ENCODE measurements at places on chromosomes 3 and 15.

DNA sequence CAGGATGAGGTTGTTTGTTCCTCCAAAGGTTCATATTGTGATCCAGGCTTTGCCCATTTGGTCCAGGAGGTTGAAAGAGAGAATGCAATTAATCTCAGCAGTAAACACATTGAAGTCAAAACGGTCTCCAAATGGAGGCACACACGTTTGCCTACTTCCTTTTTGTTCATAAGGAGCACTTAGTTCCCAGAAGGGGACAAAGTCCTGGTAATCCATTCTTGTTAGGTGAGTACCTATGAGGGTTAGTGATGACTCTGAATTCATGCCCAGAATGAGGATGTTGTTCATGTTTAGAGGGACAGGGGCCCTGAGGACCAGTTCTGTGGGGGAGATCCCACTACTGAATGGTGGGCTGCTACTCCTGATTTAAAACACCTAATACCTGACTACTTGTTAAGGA is 177.7 kb downstream of the ALDH1A2 start:
- no peak for DNase-seq

GRCh38 chr15:40343512-40343911 is 2.8 kb upstream of the CCDC9B start:
- DNase-seq = no peak

- no peak for DNase-seq
These were observed 202.1 kb downstream of the GREM1 start for GRCh38 chr15:32919749-32920414.

DNA sequence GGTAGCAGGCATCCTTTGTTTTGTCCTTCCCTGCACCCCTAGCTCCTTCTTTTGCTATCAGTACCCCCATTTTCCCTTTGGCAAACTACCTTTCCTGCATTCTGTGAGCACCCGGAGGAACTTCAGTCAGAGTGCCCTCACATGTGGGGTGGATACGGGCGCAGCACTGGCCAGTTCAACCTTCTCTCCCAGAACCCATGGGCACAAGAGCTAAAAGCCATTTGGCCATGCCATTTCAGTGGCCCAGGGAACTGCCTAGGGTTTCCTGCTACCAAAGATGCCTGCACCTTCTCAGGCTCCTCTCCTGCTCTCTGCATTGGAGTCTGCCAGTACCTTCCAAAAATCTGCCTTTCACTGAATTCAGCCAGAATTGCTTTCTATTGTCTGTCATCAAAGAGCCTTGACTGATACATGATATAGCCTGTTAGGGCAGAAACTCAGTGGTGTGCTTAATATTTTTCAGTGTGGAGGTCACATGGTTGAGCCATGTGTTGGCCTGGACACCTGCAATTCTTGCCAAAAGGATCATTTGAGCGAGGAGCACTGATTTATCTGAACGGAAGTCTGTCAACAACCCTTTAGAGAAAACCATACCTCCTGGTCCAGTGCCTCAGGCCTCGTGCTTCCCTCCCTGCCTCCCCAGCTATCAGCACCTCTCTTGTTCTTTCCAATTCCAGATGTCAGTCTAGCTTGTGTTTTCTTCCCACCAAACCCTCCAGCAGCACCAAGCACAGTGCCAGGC is 27.0 kb upstream of the HHATL start:
- DNase-seq = no peak

- DNase-seq = no peak
These were observed 154.6 kb downstream of the LRTM1 start for GRCh38 chr3:54773271-54773670.

DNA sequence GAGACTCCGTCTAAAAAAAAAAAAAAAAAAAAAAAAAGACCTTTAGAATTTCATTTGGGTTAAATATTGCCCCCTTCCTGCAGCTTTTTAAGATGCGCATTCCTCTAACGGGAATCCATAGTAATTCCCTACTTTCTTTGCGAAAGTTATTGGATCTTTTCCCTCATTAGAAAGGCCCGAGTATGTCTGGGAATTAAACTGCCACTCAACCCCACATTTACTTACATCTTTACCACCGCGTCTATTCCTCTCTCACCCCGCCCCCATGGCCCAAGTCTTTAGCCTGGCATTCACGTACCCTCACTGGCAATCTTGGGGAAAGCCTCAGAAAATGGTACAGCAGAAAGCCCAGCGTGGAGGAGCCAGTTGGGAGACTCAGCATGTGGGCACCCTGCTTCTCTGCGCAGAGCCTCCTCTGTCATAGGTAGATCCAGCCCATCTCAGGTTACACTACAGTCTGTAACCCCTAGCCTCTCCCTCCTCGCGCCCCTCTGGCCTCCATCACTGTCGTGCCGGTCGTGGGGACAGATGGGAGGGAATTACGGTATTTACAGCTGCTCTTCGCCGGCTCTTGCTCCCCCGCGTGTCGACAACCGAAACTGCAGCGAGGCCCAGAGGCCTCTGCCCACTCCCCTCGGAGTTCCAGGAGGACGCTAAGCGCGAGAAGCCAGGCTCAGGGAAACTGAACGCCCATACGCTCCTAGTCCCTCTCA is 6.4 kb upstream of the ANKDD1A start:
- no peak for DNase-seq

DNA sequence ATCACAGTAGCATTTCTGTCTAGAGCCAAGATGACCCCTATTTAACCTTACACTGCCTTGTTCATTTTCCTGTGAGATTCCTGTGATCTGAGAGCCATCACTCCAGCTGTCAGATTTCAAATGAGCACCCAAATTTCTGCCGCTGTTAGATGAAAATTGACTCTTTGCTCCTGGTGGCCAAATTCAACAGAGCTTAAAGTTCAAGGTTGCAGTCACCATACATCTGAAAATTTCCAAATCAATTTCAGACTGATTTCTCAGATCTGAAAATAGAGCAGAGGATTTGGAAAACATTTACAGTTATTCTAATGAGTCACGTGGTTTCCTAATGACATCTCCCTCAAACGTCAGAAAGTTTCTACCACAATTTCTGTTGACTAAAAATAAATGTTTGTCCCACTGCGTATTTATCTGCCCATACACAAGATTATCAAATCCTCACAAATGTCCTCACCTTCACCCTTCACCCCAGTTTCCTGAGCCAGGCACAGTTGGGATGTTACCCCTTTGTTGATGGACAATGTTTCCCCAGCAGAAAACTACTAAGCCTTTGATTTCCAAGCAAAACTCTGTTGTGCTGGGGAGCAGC is 16.4 kb downstream of the HDC start:
- DNase-seq = no peak

DNA sequence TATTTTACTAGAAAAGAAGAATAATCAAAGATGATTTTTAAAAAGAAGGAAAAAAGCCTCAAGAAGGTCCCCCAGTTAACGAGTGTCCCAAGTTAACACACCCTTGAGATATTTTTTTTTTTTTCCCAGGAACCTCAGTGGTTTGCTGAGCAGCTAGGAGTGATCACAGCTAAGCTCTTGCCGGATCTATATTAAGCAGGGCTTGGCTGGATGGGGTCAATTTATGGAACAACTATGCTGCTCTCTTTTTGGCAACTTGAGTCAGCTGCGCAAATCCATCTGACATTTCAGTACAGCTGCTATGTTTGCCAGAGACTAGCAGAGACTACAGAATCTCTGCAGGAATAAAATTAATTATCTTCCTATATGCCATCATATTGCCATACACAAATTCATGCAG is at the start of gene LMOD3:
LMOD3 (minus strand) TSS at position 193 of the 400 bp plus-strand sequence. CDS start 209 bp downstream, outside the sequence.
- no peak for DNase-seq

- DNase-seq = no peak
These were observed 49.2 kb downstream of the PDZRN3 start for GRCh38 chr3:73575519-73575918.

DNA sequence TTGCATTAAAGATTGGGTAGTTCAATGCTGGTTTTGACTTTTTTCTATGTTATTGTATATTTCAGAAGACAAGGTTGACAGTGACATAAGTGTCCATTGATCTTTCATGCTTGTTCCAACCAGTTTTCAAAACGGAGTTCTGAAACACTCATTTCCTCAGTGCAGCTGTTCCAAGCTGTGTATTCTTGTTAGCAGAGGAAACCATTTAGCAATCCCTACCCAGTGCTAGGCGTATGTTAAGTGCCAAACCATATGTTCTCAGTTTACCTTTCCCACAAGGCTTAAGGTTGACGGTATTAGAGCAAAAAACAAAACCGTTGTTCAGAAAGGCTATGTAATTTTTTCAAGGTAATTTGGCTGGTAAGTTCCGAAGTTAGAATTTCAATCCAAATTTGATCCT is 9.1 kb downstream of the ATOSA start:
- no peak for DNase-seq

- no peak for DNase-seq
These were observed 289.7 kb downstream of the RORA start for GRCh38 chr15:60939389-60939788.

- DNase-seq = no peak
These were observed 13.0 kb downstream of the ZBED2 start for GRCh38 chr3:111582120-111582474.

GRCh38 chr3:112803467-112803866 is 43.2 kb downstream of the CD200R1L start:
- no peak for DNase-seq

- no peak for DNase-seq
These were observed 134.7 kb upstream of the TSC22D2 start for GRCh38 chr3:150273396-150273795.

DNA sequence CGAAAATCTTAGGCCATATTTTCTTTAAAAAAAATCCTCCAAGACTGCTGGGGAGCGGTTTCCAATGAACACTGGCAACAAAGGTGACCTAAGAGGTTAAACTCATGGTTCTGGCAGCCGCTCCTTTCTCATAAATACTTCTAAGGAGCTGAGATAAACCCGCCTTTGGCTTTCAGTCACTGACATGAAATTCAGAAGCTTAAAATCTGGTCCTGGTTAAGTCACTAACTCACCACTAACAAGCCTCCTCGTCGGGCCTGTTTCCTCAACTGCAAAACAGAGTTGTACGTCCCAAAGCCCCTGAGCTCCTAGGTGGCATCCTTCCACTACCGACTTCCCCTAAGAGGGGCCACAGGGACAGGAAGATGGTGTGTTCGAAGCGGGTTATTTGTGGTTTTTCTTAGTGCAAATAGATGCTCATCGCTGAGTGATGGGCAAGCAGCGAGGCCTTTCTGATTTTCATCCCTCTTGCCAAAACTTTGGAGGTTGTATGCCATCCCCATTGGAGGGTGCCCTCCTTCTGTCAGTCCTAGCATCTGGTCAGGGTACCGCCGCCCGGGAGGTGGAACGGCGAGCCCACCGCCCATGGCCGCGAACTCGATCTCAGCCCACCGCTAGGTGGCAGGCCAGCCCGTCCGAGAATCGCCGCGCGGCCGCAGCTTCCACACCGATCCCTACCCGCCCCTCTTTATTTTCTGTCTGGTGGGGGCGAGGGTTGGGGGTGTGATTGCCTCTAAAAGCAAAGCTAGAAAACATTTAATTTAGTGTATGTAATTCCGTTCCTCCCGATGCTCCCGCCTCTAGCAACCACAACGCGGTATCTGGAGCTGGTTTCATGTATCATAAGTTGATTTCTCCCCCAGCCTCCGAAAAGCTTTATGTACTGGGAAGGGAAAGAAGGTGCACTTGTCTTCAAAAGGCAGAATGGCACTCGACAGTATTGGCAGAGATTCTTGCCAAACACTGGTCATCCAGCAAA is 4.6 kb downstream of the BCL6 start:
- peak; percentile 47 for DNase-seq

DNA sequence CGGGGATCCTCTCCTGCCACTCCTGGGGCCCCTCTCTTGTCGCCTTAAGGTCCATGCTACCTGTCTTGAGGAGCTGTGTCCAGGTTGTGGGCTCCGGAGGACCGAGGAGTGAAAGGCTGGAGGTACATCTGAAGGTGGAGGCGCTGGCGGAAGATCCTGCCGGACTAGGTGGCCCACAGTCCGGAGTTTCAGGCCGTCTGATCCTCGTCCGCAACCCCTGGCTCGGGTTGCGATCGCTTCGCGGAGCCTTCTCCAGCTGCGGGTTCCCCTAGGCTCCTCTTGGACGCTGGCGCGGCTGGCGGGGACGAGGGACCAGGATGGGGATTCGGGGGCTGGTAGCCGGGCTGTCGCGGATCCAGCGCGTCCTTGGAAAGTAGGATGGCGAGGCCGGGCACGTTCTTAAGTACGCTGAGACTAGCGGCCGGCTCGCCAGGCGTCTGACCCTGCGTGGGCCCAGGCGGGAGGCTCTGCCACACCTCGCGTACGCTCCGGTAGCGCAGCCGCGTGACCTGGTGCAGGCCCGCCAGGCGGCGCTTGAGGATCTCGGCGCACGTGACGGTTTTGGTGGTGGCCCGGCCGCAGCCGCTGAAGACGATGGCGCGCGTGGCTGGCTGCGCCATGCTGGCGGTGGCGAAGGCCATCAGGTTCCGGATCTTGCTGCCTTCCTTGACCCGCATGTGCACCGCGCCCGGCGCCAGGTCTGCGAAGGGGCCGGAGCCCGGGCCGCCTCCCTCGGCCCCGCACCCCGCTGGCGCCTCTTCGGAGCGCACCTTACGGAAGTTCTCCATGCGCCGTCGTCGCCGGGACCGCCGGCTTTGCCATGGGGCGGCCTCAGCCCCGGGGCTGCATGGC is 550 bp downstream of the RPP25 start:
- DNase-seq = peak; percentile 42

- DNase-seq = no peak
These were observed 76.3 kb downstream of the UBE3A start for GRCh38 chr15:25362545-25362944.

DNA sequence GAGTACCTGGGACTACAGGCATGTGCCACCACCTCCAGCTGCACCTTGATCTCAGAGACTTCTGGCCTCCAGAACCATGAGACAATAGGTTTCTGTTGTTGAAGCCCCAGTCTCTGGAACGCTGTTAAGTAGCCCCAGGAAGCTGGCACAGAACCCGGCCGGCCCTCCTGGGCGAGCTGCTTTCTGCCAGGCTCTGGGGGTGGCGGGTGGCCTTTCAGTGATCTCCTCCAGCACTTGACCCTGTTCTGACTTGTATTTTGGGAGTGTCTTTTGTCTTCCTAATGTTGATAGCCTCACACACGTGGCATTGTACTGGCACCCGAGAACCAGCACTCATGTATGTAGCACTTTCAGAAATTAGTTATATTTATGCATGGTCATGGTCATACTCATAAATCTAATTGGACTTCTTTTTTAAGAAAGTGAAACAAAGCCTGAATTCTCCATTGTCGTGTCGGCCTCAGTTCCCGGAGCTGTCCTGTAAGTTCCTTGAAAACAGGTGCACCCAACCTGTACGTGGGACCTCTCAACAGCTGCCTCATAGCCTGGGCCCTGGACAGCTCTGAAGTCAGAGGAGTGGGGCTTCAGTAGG is 74.0 kb downstream of the TFRC start:
- no peak for DNase-seq

Measured in stimulated activated CD8-positive, alpha-beta memory T cell treated with anti-CD3 and anti-CD28 coated beads, Interleukin-15, amount 100 ng/mL, for 4 hours (primary cell).